ENCODE measurements at places on chromosomes 4 and X.

GRCh38 chrX:1502241-1502640 lies 34.7 kb downstream of the P2RY8 start:
- no peak for DNase-seq

GRCh38 chr4:78599931-78600375 lies 48.4 kb downstream of the ANXA3 start:
- no peak for DNase-seq

DNA sequence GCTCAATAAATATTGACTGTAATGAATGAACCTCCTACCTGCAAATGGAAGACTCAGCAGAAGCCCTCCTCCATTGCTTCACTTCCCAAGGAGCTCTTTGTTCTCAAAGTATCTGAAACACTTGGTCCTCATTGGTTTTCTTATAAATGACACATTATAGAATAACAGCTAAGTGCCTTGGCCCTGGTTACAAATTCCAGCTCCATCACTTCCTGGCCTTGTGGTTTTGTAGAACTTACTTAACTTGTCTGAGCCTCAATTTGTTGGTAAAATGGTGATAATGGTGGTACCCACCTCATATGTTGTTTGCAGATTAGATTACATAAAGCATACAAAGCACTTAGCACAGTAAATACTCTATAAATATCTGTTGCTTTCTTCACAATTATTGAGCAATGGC lies 25.2 kb upstream of the SMIM20 start:
- DNase-seq = no peak

DNA sequence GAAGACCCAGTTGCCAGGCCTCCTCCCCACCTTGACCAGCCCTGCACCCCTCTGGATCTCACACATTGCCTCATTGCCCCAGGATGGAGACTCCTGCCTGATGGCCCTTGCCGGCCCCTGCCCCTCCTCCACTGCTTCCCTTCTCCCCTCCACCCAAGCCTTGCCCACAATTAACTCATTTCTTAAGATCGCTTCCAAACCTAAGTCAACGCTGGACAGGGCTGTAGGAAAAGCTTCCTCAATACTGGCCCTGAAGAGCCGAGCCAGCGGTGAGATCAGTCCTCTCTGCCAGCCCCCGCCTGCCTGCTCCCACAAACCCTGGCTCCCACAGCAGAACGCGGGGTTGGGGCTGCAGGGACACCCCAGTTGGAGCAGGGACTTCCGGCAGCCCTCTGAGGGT lies 7.5 kb upstream of the HAUS7 start:
- no peak for DNase-seq

- DNase-seq = no peak
These were observed 7.9 kb downstream of the SMIM31 start for GRCh38 chr4:164761746-164762275.

- no peak for DNase-seq
These were observed 74.0 kb downstream of the STK32B start for GRCh38 chr4:5125321-5125720.

DNA sequence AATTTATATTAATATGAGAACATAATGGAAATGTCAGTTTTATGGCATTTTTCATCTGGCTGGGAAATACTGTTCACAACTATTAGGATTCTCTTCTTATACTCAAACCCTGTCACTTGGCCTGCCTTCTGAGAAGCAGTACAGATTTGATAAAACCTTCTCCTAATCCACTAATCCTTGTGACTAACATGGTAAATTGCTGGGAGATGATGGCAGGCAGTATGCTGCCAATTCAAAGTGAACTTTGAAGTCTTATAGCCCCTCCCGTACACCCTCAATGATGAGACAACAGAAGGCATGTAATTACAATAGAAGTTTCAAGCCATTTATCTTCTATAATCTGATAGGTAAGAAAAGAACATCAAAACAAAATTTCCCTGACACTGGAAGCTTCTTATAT lies 36.9 kb downstream of the PAQR3 start:
- no peak for DNase-seq

DNA sequence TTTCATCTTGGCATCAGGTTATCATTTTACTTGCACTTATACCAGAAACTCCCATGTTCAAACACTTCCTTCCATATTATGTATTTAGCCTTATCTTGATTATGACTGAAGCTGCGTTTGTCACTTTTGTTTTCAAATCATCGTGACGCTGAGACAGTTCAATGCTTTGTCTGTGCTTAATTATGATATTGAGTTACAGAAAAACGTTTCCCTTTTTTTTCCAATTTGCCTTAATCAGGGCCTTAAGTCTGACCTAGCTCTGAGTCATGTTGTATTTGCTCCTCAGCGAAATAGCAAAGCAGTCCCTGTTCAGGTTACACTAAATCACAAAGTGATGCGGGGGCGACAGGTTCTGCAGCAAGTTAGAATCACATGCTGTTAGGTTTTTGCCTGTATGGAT lies 254.7 kb downstream of the AFF2 start:
- no peak for DNase-seq

DNA sequence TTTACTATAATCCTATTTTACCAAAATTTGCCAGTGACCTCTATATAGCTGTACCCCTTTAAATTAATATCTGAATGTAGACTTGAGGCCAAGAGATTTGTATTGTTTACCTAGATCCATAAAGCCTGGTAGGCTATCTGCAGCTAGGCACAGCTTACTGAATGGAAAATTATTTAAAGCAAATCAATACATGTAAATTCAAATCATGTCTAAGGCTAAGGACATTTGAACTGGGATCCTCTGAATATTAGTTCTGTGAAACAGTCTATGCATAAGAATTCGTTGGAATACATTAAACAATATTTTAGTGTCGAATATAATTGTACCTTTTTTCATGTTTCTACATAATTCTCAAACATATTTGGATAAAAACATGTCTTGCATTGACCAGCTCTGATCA lies 1.6 kb downstream of the UGT2A3 start:
- no peak for DNase-seq

DNA sequence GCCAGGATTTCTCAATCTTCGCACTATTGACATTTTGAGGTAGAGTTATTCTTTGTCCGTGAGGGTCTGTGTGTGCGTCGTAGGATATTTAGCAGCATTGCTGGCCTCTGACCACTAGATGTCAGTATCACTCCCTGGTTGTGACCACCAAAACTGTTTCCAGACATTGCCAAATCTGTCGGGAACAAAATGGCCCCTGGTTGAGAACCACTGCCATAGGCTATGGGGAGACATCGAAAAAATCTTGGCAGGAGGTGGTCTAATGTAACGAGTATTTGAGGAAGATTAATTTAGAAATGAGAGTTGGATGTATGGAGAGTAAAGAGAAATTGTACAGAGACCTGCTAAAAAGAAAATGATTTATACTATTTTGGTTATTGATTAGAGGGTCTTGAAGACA lies 108.4 kb downstream of the DOCK11 start:
- DNase-seq = peak; percentile 29

DNA sequence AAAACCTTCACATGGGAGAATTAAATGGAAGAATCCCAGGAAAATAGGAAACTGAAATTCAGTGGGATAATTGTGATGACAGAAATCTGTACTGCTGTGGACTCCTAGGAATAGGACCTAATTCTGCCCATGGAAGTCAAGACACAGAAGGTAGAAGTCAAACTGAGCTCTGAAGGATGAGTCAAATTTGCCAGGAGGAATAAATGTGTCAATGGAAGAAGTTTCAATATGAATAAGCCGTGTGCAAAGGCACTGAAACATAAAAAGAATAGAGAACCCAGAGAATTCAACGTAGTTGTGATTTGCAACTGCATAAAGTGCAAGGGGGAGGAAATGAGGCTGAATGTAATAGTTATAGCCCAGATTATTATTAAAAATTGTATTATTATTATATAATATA lies 11.6 kb downstream of the ENAM start:
- DNase-seq = no peak

- DNase-seq = no peak
These were observed 51.3 kb downstream of the GPRIN3 start for GRCh38 chr4:89256203-89256800.

DNA sequence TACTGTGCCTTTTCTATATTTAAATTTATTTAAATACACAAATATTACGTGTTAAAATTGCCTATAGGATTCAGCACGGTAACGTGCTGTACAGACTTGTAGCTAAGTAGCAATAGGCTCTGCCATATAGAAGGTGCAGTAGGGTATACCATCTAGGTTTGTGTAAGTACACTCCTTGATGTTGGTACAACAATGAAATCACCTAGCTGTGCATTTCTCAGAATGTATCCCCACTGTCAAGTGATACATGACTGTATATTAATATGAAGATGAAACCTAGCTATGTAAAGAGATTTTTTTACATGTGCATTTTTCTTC lies 431.2 kb downstream of the KCTD8 start:
- no peak for DNase-seq

DNA sequence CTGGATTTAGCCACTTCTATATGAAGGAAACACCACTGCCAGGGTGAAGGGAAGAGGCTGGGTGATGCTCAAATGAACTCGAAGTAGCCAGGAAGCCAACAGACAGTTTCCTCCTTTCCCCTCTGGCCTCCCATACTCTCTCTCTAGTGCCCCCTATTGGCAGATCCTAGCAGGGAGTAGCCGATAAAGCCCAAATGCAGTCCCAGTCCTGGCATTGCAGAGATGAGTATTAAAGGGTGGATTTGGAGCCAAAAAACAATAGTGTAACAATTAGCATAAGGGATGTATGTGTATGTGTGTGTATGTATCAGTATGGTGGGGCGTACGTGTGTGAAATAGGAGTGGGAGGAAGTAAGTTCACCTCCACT lies 213.8 kb upstream of the LDB2 start:
- no peak for DNase-seq

- no peak for DNase-seq
These were observed 14.1 kb downstream of the FAM149A start for GRCh38 chr4:186118582-186118981.

DNA sequence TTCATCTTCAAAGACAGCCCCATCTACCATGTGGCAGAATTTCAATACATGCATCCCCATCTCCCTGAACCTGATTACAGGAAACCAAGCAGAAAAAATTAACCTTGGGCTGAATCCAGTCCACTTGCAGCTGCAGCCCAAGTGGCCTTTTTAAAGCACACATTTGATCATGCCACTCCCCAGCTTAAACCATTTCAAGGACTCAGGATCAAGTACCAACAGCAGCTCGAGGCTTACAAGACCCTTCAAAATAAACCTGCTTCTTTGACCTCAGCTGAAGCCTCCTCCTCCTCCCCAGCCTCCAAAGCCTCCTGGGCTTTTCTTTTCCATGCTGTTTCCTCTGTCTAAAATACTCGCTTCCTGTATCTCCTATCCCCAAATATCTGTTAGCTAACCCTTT lies 50.7 kb upstream of the KIT start:
- DNase-seq = no peak

- DNase-seq = no peak
These were observed 2189.1 kb upstream of the AGA start for GRCh38 chr4:179631321-179631720.

- no peak for DNase-seq
These were observed 10.6 kb upstream of the MND1 start for GRCh38 chr4:153333874-153334273.

DNA sequence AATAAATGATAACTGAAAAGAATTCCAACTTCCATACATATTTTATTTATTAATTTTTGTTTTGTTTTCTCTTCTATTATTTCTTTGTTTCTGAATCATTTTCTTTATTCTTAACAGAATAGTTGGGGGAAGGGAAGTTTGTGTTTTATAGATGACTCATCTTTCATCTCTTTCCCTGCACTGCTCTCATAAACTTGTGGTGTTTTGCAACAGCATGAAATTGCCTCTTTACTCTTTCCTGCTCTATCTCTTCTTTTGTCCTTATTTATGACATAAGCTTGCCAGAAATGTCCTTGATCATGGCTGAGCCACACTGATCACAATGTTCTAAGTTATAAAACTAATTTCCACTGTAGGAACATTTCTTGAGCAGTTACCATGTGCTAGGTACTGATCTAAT lies 22.3 kb downstream of the QRFPR start:
- DNase-seq = no peak

DNA sequence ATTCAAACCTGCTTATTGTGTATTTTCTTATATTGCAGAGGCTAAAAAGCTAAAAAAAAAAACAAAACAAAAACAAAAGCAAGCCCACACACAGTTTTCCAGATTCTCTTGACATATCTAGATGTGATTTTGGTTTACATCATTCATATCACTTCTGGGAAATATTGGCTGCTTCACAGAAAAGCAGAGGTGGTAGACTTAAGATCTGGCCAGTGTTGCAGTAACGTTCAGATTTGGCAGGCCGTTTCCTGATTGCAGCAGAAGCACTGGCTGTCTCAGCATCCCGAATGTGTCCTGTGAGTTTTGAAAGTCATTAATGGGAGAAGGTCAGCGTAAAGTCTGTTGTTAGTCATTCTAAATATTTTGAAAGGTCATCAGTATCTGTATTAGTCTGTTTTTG lies 2062.0 kb downstream of the ARAP2 start:
- DNase-seq = no peak

GRCh38 chr4:81350040-81350439 lies 121.7 kb downstream of the RASGEF1B start:
- DNase-seq = no peak

- no peak for DNase-seq
These were observed 24.0 kb upstream of the XIAP start for GRCh38 chrX:123835661-123836371.

DNA sequence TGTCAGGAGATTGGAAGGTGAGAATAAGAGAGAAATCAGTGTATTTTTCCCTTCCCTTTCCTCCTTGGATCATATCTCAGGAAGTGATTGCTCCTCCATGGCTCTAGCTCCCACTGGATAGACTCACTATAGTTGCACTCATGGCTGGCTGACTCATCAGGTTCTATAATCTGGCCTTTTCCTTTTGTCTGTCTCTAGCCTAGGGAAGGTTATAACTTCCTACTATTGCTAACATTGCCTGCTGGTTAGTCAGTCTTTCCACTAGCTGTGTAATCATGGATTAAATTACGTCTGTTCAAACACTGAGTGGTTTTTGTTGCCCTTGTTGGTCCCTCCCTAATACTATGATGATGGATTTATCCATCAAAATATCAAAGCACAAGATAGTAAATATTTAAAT lies 195.5 kb upstream of the VEGFC start:
- DNase-seq = no peak

DNA sequence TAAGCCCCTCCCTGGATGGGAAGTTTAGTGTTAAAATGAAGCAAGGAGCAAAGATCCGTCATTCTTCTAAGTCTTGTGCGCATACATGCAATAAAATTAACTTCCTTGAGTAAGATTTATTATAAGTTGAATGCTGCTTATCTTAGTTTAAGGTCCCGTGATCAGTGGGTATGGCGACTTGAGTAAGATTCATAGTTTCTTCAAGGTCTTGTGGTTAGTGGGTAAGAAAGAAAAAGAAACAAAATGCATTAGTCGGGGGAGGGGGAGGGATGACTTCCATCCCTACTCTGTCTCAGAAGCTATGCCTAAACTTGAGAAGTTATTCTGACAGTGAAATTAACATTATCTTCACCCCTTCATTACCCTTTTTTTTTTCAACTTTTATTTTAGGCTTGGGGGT lies 127.3 kb upstream of the MAGEB16 start:
- DNase-seq = no peak
